Endothelial cell (in vitro differentiated cells): ENCODE measurements at places on chromosomes 16 and 17. TPM values are rescaled to one million over a fixed set of nuclear protein-coding genes. Genes with fewer than 3 reads are reported as not detected.
A peak's percentile ranks its signal among the peaks of the same experiment; 100 is the strongest.

DNA sequence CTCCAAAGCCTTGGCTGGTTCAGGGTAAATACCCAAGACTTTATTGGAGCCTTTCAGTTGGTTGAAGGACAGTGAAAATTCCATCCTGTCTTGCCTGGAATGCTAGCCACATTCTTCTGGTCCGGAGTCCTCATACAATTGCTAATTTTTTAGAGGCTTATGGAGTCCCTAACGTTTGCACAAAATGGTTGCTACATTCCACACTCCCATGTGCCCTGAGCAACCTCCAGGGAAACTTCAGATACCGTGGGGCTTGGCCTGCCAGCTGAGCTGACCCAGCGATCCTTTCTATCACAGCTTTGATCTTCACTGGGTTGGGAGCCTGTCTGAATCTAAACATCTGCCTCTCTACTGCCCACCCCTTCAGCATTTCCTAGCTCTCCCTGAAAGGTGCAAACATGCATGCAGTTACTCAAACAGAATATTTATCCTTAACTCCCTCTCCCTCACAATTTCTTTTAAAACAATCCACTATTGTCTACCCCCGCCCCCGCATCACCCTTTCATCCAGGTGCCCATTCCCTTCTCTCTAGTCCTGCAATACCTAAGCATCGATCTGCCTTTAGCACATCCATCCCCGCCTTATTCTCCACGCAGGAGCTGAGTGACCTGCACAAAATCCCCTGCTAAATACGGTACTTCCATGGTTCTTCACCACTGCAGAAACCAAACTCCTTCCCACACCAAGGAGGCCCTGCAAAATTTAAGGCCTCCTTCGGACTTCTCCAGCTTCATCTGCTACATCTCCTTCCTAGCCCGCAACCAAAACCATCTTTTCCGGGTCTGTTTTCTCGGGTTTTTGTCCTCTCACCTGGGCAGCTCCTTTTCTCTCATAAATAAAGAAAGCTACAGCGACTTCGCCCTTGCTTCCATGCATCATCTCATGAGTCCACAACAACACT is 810 bp upstream of the GAN start:
- peaks cover 2% of the 10 kb centered on the region for H3K27me3 ChIP-seq
- peak overlapping the region; percentile 84 for H3K27ac ChIP-seq
- H3K4me3 ChIP-seq, result peak overlapping the region; percentile 98
- no peaks in the 10 kb centered on the region for H3K36me3 ChIP-seq

GRCh38 chr17:15954222-15954621 is 9.3 kb downstream of the ADORA2B start:
- H3K4me3 ChIP-seq, result no peak overlapping the region
- H3K36me3 ChIP-seq, result peaks cover 6% of the 10 kb centered on the region
- peaks cover 3% of the 10 kb centered on the region for H3K4me1 ChIP-seq
- peaks cover 3% of the 10 kb centered on the region for H3K27me3 ChIP-seq
- no peak for DNase-seq

DNA sequence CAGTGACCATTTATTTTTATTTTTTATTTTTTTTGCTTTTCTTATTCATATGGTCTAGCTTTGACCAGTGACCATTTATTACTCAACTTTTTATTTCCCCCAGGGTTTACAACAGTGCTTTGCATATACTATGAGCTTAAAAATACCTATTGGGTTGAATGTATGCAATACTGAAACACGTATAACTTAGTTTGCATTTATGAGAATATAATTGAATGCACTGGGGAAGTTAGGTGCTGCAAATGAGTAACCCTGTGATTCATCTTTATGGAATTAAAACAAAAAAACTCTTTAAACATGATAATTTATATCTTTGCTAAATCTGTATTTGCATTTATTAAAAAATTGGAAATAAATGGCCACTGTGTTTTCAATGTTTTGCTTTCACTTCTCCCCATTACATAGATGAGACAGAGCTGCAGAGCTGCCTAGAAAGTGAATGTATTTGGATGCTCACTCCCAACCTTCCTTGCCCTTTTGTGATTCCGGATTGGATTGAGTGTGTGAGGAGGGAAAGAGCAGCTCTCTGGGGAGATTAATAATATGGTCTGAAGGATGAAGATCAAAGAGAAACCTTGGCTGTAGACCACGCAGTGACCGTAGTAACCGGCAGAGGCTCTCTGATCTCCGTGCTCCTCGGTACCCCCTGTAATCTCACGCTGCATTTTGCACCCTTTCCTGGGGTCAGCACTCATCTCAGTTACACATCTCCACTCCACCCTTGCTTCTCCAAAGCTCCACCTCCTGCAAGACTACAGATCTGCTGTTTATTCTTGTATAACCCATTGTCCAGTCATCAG is 14.3 kb downstream of the TMEM100 start:
- H3K4me1 ChIP-seq, result peaks cover 4% of the 10 kb centered on the region
- no peak for DNase-seq
- no peaks in the 10 kb centered on the region for H3K36me3 ChIP-seq
- no peak overlapping the region for H3K27ac ChIP-seq

DNA sequence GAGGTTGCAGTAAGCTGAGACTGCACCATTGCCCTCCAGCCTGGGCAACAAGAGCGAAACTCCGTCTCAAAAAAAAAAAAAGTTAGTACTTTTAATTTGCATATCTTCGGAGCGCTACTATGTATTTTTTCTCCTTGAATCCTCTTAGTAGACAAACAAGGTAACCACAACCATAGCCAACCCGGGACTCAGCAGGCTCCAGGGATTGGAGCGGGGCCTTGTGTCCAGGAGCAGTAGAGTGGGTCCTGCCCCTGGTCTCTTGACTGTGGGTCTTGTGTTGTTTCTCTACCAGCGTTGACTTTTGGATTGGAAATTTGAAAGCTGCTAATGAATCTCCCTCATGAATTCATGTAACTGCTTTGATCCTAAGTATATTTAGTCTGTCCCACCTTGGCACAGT is 32.3 kb downstream of the PRMT7 start:
- H3K27me3 ChIP-seq, result peaks cover 1% of the 10 kb centered on the region
- H3K36me3 ChIP-seq, result peaks cover 39% of the 10 kb centered on the region
- no peak overlapping the region for H3K27ac ChIP-seq
- H3K4me1 ChIP-seq, result peaks cover 3% of the 10 kb centered on the region
- no peak for DNase-seq

KRT32 gene
- total RNA-seq, result not detected

NTN1 gene
- total RNA-seq, result 6.6 TPM
